Activated CD4-positive, alpha-beta T cell treated with anti-CD3 and anti-CD28 coated beads, Interleukin-2, amount 50 U/mL, for 1 hour (primary cell): ENCODE measurements at places on chromosomes 12 and 14.

GRCh38 chr12:105724641-105725040, 394.1 kb downstream of the C12orf75 start:
- no peak for DNase-seq

- DNase-seq = no peak
Observed at GRCh38 chr14:102508410-102508773, 1.2 kb downstream of the ANKRD9 start.

DNA sequence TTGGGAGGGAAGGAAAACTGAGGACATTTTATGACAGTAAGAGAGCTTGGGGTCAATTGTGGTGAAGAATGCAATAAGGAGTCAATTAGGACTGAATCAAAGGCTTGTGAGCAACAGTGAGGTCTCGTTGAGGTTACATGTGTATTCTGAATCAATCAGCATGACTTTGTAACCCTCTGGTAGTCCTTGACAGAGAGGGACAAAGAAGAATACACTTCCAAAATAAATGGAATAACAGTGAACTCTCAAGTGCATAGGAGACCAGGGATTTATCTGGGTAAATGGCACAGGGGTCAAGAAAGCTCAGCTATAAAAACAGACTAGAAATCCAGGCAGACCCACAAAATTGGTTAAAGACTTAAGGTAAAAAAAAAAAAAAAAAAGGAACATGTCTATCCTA, 85.1 kb upstream of the NAV3 start:
- no peak for DNase-seq

DNA sequence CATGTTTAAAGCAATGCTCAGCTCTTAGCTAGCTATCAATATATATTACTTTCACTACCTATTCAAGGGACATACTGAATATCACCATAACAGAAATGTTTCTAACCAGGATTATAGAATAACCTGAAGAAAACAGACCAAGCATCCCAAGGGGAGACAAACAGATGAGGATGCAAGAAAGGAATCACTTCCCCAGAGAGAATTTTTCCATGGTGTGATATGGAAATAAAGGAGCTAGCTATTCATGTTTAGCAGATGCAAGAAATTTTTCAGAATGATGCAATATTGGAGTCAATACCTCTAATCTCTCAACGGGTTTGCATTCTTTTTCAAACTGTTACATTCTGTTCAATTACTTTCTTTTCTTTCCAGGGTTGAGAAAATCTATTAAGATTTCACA, 538.9 kb upstream of the FLRT2 start:
- no peak for DNase-seq

DNA sequence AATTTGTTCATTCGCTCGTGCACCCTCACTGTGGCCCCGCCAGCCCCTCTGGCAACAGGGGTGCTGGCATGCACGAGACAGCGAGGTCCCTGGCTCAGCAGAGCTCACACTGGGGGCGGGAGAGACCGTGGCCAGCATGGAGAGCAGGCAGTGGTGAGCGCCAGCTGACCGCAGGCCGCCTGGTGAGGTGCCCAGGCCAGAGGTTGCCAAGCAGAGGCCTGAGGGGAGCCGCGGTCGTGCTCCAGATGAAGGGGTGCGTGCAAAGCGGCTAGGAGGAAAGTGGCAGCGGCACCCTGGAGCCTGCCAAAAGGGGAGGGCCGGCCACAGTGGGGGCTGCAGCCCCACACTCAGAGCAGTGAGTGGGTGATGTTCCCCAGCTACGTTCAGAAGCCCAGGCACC, 56.1 kb downstream of the CDC42BPB start:
- no peak for DNase-seq

DNA sequence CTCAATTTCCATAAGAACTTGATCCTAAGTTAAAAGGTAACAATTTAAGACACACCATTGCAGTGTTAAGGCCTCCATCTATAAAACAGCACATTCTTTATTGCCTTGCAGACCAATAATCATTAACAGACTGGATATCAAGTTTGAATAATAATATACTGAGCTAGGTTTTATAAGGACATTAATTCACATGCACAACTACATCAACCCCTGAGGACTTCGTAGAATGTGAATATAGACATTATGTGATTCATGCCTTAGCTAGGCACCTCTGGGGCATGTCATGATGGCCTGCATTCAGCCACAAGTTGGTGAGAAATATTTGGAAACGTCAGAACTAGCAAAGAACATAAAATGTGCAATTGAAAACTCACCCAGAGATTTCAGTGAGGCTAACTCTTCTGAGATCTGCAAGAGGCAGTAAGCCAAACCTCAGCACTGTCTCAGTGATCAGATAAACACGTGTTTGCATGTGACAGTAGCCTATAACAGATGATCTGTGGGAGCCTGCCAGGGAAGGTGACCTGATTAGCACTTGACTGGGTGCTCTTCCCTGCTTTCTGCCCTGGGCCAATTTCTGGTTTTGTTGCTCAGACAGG, 492.2 kb downstream of the FLRT2 start:
- DNase-seq = no peak

DNA sequence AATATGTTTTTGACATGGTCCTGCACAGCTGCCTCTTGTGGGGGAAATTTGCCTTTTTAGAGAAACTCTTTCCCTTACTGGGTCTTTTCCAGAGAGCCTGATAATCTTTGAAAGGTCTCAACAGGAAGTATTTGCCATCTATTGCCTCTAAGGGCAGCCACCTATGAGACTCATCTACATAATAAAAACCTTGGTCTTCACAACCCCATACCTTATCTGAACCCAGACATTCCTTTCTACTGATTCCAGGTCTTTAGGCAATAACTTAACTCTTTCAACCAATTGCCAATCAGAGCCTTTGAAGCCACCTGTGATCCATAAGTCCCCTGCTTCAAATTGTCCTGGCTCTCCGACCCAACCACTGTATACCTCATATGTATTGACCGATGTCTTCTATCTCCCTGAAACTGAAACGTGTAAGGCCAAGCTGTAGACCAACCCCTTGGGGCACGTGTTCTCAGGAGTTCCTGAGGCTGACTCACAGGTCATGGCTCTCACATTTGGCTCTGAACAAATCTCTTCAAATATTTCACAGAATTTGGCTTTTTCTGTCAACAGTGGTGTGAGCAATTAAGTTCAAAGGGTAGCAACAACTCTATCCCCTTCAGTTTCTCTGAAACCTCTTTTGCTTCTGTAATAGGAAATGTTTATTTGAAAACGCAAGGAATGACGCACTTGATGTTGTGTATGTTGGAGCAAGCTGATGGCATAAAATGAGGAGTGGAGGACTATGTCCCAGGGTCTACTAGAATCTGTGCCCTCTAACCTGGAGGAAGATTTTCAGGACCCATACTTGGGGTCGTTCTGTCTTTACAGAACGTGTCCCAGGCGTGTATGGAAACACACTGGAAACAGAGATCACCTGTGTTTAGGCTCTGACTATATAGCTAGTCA, 49.2 kb upstream of the EIF5 start:
- no peak for DNase-seq

DNA sequence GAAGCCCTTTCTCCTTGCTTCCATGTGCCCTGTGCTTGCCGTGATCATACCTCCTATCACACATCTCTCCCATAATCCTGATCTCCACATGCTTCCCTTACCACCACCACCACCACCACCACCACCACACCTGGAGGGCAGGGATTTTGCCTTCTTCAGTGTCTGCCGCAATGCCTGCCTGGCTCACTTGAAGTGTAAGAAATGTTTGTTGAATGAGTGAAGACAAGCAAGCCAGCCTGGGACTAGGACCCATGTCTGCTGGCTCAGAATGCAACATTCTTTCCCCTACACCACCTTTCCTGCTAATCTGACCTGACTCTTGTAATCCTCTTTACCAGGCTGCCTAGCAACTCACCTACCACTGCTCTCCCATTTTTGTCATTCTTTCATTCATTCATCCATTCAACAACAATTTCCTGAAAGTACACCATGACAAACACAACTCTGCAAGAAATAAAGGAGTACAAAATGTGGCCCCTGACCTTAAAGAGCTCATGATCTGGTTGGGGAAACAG, 3.5 kb upstream of the NID2 start:
- DNase-seq = no peak

DNA sequence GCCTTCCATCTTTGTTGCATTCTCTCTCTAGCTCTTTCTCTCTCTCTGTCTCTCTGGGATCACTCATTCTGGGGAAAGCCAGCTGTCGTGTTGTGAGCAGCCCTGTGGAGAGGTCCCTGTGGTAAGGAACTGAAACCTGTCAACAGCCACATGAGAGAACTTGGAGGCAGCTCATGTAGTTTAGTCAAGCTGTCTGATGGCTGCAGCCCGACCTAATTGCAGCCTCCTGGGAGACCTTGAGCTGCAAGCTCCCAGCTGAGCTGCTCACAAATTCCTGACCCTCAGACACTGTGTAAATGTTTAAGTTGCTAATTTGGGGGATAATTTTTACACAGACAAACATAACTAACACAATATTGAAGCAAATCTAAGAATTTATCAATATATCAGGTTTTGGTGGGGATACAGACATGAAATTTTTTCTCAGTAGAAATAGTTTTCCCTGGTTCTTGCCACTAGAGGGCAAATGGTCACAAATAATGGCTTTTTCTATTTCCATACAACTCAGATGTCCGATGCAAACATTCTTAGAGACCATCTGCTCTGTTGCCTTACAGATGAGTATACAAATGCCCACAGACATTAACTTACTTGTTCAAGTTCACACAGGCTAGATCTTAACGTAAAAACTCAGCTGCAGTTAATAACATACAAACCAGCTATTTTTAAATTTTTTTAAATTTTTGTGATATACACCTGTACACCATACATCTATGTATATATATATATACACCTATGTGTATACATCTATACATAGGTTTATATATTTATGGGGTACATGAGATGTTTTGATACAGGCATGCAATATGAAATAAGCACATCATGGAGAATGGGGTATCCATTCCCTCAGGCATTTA, 15.5 kb upstream of the KRR1 start:
- DNase-seq = no peak

- DNase-seq = peak; percentile 62
Observed at GRCh38 chr14:50001151-50001998, 108.5 kb downstream of the ARF6 start.

- DNase-seq = no peak
Observed at GRCh38 chr14:103232831-103233319, 101.2 kb upstream of the EIF5 start.

- DNase-seq = no peak
Observed at GRCh38 chr12:113070117-113070906, 13.8 kb downstream of the DTX1 start.

GRCh38 chr12:131353376-131353775, 357.5 kb upstream of the SFSWAP start:
- DNase-seq = no peak

GRCh38 chr12:81231574-81232368, 153.9 kb downstream of the ACSS3 start:
- no peak for DNase-seq

DNA sequence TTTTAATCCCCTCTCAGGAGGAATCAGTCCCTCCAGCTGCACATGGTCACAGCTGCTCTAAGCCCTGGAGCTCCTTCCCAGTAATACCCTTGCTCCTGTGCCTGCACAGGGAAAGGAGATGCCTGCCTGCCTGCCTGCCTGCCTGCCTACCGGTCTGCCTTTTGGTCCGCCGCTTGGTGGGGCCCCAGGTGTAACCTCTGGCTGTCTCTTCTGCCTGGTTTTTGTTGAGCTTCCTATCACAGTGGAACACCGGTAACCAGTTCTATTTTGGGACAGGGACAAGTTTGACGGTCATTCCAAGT, 99.8 kb downstream of the DAD1 start:
- no peak for DNase-seq

DNA sequence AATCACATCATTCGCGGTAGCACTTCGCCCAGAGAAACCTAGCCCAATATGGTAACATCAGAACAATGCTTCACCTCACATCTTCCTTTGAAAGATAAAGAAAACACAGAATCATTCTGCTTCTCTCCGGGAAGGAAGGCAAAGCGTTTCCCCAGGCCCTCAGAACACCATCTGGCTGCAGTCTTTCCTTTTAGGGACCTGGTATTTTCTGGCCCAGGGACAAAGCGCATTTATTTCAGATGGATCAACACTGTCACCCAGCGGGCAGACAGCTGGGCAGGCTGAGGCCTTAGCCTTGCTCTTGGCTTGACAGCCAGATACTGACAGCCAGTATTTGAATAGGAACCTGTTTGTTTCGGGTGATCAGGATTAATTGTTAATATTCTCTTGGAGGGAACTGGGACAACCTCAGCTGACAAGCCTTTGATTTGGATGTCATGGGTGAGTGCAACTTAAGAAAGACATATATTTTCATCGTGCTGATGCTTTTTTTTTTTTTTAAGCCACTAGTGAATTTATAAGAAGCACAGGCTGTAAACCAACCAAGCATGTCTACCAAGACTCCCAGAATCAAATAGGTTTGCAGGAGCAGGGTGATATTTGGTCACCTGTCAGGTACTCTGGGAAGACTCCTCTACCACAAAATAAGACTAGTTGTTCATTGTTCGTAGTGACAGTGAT, 118.9 kb downstream of the VEZT start:
- DNase-seq = no peak

- no peak for DNase-seq
Observed at GRCh38 chr12:89083491-89083890, 268.8 kb downstream of the DUSP6 start.

- no peak for DNase-seq
Observed at GRCh38 chr14:34750670-34751069, 36.3 kb upstream of the CFL2 start.

DNA sequence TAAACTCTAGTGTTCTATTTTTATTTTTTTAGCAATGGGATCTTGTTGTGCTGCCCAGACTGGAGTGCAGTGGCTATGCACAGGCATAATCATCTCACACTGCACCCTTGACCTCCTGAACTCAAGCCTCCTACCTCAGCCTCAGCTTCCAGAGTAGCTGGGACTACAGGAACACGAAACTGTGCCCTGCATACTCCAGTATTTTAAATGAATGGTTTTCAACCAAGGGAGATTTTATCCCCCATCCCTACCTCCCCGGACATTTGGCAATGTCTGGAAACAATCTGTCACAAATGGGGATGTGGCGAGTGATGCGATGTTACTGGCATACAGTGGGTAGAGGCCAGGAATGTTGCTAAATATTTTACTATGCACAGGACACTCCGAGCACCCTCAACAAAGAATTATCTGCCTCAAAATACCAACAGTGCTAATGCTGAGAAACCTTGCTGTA, 2.1 kb downstream of the CBX5 start:
- DNase-seq = no peak

- DNase-seq = no peak
Observed at GRCh38 chr12:88723219-88723618, 142.9 kb upstream of the KITLG start.

DNA sequence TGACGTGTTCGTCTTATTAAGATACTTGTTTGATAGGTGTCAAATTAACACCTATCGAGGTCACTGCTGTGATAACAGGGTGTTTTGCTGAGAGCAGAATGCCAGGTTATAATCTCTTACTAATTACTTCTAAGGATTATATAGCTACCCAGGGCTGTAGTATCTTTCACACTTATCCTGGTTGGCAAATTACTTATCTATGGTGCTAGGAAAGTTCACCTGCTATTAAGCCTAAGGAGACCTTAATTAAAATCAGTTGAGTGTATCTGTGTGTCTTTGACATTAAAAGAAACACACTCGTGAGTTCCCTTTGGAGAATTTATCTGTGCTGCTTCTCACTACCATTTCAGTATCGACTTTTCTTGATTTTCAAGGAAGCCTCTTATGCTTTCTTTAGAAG, 301.6 kb upstream of the SLC16A7 start:
- no peak for DNase-seq
